T follicular helper cell (primary cell): ENCODE measurements at places on chromosomes 13 and 19.
A peak's percentile ranks its signal among the peaks of the same experiment; 100 is the strongest.

- DNase-seq: peak; percentile 34
Measured at GRCh38 chr13:25901460-25902376, 150.1 kb downstream of the SHISA2 start.

DNA sequence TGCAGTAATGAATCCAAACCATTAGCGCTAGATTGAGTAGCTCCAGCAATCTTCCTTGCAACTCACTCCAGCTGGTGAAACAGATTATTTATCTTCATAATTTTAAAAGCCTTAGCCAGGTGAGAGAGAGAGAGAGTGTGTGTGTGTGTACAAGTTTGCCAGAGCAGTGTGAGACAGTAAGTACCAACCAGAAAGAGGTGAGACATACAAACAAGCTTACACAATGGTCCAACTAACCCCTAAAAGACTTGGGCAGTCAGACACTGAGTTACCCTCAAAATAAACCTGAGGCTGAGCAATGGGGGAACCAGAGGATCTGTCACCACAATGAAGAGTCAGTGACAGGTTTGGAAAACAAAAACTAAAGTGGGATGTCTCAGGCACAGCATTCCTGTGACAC lies 8.1 kb upstream of the THSD1 start:
- DNase-seq: no peak

DNA sequence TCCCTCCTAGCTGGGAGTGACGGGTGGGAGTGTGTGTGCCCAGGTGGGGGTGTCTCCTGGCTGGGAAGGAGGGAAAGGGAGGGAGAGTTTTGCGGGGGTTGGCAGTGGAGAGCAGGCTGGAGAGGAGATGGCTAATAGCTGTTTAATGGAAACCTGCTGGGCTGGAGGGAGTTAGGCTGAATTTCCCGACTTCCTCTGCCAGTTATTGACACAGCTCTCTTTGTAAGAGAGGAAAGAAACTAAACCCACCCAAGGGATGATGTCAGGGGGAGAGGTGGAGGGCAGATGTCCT lies 10.2 kb upstream of the ILF3 start:
- DNase-seq: no peak

DNA sequence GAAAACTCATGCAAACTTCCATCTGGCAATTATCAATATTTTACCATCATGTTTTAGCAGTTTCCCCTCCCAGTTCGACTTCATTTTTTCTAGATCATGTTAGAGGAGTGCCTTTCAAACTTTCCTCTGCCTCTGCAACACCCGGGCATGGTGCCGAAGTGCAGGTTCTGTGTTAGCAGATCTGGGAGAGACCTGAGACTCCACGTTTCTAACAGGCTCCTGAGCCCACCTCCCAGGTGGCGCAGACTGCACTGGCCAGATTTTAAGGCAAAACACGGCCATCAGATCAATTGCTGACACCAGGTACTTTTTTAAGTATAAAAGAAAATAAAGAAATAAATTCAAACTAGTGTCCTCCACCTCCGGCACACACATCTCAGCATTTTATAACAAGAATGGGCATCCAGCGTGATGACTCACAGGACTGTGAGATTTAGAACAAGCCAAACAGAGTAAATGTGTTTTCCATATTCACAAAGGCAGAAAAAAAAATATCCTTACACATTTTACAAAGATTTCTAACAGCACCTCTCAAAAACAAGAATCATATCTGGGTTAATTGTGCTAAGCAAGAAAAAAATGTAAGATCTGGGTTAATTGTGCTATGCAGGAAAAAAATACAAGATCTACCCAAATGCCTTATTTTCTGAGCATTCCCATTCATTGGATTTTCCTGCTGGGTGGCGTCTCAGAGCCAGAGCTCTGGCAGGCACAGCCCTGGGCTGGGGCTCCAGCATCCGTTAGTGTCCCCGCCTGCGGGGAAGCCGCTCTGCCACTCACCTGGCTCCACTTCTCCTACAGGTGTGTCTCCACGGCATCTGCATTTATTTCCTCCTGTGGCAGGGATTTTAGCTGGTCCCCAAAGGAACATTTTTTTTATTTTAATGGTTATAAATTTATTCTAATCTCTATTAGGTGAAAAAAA lies 127.9 kb upstream of the SOX1 start:
- DNase-seq: no peak

- DNase-seq: no peak
Measured at GRCh38 chr13:20776751-20777150, 3.0 kb upstream of the EEF1AKMT1 start.

DNA sequence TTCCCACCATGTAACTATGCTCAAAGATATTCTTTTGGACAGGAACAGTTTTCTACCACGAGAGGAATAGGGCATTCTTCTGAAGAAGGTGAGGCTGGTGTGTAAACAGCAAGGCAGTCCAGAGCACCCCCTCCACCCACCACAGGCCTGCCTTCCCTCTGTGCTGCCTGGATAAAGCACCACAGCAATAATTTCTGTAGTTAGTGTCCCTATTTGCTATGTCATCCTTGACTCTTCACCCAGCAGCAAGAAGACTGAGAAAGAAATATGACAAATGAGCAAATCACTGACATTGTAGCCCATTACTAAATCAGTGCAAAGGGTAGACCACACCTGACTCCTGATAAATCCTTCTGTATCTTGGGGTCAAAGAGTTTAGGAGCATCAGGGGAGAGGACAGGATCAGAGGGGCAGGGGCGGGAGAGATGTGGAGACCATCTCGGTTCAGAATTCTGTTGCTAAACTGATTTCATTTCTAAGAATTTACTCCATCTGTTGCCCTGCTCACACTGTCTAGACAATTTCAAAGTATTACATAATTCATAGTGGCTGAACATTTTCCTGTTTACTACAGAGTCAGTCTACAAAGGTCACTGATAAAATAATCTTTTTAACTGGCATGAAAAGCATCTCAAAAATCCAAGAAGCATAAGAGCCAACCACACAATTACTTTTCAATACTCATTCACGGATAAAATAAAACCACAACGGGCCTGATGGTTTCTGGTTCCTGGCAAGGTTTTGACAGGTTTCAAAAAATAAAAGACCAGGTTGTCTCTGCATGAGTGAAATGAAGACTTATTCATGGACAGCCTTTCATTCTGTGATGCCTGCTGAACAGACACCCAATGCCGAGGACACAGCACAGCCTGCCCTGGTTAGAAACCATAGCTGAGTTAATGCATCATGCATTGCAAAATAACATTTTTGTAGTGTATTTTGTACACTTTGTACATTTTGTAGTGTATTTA lies 88.4 kb upstream of the IRS2 start:
- no peak for DNase-seq

GRCh38 chr19:33388725-33389420 lies 15.4 kb downstream of the CEBPG start:
- no peak for DNase-seq

GRCh38 chr19:18282788-18283141 lies 1.3 kb upstream of the JUND start:
- DNase-seq: no peak

- DNase-seq: no peak
Measured at GRCh38 chr13:100961186-100961585, 286.6 kb upstream of the TMTC4 start.

DNA sequence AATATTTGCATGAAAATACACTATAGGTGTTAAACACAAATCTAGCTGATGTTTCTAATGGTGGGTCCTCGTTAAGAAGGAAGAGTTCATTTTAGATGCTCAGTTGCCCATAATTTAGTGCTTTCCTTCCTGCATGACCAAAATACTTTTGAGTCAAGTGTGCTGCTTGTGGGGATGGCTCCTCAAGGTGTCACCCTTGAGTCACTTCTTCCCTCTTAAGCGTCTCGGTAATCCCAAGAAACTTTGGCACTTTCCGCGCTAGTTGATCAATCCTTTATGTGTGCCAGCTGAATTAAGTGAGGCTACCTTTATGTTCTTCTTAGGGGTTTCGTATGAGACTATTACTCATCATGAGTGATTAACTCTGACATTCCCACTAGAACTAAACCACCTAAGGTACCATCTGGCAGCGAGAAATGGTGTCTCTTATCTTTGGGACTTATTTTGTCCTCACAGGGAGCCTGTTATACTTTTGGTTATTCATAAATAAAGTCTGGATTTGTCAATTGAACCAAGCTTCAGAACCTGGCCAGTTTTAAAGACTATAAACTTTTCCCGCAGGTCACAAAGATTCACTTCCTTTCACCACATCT lies 106.8 kb downstream of the NHLRC3 start:
- DNase-seq: no peak

- no peak for DNase-seq
Measured at GRCh38 chr13:95150555-95150954, 150.7 kb downstream of the ABCC4 start.

DNA sequence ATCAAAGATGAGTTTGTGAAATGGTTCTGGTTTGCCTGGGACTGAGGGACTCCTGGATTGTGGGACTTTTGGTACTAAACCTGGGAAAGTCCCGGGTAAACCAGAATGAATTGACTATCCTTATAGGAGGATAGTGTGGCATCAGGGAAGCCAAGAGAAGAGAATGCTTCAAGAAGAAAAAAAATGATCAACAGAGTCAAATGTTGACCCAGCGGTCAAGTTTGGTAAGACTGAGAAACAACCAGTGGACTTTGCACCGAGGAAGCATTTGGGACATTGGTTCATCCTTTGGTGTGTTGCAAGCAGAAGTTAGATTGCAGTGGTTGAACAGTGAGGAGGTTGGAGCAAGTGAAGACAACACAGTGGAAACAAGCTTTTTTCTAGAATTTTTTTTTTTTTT lies 33.5 kb downstream of the CLEC17A start:
- no peak for DNase-seq

DNA sequence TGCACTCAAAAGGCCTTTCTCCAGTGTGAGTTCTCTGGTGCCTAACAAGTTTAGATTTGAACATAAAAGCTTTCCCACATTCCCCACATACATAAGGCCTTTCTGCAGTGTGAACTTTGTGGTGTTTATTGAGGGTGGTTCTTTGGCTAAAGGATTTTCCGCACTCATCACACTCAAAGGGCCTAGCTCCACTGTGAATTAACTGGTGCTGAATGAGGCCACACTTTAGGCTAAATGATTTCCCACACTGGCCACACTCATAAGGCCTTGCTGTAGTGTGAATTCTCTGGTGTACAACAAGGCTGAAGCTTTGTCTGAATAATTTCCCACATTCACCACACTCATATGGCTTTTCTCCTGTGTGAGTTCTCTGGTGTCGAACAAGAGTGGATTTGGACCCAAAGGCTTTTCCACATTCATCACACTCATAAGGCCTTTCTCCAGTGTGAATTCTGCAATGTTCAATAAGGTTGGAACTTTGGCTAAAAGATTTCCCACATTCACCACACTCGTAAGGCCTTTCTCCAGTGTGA lies 6.2 kb downstream of the ZNF416 start:
- no peak for DNase-seq

- no peak for DNase-seq
Measured at GRCh38 chr13:46964789-46965527, 68.1 kb upstream of the HTR2A start.

DNA sequence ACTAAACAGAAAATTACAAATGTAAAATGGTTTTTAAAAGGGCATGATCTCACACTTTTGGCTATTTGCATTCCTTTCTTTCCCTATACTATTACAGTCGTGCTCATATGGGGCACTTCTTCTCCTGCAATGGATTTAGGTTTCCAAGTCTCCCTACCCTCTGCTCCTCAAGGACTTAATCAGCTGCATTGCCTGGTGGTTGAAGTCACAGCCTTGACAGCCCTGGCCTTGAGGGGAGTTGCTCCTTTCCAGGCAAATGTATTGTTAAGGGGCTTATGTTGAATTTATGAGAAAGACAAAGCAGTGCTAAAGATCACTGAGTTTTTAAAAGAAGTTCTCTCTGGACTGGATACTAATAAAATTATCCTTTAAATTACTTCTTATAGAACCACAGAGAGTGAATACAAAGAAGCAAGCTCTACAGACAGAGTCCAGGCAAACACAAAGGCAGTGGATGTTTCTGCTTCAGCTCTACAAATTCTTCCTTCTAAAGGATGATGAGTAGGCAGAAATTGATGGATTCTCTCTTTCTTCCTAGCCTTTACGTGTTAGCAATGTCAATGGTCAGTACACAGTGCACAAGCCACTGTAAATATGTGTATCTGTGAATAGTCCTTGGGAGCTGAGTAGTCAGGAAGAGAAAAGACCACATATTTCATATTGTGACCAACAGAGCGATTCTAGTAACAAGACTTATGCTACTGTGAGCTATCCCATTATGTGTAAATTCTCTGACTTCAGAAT lies 390.9 kb downstream of the TBC1D4 start:
- no peak for DNase-seq

- DNase-seq: no peak
Measured at GRCh38 chr19:3319643-3320353, 46.6 kb upstream of the NFIC start.

GRCh38 chr19:2351591-2351990 lies 8.5 kb upstream of the TMPRSS9 start:
- DNase-seq: no peak

DNA sequence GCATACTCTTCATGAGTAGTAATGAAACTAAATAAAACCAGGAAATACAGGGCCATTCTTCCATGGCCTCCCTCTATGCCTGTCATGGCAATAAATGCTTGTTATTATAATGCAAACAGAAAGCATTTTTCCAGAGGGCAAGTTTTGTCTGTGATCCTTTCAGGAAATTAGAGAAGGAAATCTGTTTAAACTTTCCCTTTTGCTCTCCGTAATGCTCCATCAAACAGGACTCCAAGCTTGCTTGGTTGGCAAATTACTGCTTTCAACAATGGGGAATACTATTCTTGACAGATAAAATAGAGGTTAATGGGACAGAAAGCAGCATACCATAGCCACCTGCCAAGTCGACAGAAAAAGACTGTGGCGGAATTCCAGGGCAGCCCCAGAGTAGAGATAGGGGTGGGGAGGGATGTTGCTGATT lies 252.5 kb downstream of the LHFPL6 start:
- DNase-seq: no peak

DNA sequence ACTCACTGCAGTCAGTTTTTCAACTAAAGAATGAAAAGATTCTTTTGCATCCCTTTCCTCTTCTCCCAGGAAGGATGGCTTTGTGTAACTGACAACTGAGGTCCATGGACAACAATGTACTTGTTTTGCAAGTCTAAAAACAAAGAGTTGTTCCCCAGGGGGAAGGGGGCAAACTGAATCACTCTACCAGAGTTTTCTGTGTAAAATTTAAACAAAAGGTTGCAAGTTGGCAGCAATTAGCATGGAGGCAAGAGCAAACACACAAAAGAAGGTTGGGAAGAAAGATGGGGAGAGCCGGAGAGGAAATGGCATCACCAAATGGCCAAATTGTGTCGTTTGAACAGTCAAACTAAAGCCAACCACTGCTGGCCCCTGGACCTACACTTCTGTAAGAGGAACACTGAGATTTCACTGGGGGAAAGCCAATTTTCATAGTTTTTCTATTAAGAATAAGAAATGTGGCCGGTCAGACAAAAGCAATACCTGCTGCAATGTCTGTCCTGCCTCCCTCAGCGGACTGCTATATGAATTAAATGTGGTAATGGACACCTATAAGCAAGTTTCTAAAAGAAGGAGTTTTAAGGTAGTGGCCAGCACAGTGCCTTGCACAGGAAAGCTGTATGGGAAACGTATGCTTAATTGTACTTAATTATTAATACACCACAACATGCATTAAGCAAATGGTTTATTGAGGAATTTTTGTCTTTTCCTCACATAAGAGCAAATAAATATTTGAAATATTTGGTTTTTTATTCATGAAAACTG lies 16.1 kb upstream of the SACS start:
- DNase-seq: no peak
